ENCODE measurements at places on chromosomes 13 and 19.

DNA sequence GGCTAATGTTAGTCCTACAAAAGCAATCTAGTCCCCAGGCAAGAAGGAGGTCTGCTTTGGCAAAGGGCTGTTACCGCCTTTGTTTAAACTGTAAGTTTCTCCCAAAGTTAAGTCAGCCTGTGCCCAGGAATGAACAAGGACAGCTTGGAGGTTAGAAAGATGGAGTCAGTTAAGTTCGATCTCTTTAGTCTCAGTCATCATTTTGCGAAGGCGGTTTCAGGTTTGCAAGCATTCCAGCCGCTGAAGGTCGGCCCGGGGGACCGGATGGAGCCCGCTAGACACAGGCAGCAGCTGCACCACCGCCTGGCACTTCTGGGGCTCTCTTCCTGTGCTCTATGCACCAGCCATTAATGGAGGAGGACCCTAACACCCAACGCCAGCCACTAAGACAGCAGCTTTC lies 91.3 kb downstream of the STK24 start:
- DNase-seq: no peak

DNA sequence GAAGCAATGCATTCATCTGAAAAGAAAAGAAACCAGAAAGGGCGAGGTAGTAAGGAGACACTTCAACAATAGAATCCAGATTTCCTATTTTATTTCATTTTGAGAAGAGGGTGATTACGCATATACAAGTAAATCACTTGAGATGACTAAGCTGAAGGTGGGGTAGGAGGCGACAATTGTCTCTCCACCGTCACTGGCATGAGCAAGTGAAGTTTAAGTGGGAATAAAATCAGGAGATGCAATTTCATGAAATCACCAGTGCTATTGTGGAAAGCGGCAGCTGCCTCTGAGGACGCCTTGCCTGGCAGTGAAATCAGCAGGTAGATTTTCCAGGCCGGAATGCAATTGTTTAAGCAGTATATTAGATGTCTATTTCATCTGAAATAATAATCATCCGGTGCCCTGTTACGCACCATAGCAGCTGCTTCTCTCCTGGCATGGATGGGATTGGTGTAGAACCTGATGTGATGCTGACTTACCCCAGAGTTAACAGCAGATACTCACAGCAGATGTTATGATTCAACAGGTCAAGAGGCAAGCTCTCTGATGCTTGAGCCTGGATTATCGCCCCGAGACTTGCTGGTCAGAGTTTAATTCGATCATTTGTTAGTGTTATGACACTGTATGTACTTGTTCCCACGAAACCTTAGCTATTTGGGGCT lies 64.3 kb downstream of the RASL11A start:
- no peak for DNase-seq

DNA sequence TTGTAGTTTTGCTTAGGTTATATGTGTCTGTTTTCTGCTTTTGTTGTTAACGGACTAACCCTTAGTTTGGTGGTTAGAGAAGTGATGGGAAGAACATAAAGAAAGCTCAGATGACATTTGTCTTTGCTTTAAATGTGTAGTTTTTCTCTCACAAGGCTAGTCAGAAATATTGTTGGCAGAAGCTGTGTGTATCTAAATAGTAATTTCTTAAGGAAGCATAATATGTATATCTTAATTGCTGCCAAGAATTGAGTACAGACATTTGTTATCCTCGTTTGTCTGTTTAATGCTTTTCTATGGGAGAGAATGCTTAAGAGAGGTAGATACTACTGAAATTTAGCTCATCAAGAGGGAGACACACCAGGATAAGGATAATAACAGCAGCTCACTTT lies 2.7 kb downstream of the RGCC start:
- DNase-seq: no peak

DNA sequence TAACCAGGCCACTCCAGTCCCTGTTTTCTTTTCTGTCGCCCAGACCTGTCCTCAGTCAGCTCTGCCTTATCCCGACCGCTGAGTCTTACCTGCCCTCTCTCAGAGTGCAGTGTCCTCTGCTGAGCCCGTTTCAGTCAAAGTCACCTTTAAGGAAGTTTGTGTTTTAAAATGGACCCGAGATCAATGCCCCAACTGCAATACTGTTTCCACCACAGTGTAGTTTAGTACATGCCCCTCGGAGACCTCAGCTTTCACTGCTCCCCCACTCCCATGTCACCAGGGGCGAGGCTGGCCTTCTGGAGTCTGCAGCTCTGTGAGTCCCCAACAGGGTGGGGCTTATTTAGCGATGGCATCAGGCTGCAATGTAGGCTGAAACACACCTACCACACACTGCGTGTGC lies 248.4 kb upstream of the TSHZ3 start:
- no peak for DNase-seq

- no peak for DNase-seq
Measured at GRCh38 chr13:65414187-65414586, 1815.9 kb downstream of the PCDH9 start.

- DNase-seq: no peak
Measured at GRCh38 chr19:35727956-35728706, 10.3 kb downstream of the KMT2B start.

DNA sequence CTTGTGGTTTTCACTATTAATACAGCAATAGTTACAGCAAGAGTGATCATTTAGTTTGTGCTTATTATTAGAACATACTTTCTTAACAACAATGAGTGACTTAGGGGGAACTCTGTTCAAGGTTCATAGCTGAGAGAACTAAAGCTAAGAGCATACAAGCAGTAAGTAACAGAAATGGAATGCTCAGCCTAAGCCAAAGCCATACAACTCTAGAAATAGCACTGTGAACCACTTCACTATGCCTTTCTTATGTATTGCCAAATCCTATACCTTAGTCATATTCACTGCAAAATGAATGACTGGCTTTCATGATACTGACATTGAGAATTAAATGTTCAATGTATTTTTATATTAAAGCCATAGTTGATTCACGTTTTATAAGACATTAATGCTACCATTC lies 599.7 kb upstream of the SLITRK1 start:
- peak; percentile 1 for DNase-seq

- no peak for DNase-seq
Measured at GRCh38 chr19:58392945-58393724, 2.3 kb upstream of the RNF225 start.

GRCh38 chr19:1284293-1284978 lies 1.2 kb upstream of the EFNA2 start:
- no peak for DNase-seq

GRCh38 chr13:26628706-26629105 lies 71.2 kb downstream of the WASF3 start:
- no peak for DNase-seq

- DNase-seq: no peak
Measured at GRCh38 chr19:40960062-40960685, 30.9 kb upstream of the CYP2B6 start.

DNA sequence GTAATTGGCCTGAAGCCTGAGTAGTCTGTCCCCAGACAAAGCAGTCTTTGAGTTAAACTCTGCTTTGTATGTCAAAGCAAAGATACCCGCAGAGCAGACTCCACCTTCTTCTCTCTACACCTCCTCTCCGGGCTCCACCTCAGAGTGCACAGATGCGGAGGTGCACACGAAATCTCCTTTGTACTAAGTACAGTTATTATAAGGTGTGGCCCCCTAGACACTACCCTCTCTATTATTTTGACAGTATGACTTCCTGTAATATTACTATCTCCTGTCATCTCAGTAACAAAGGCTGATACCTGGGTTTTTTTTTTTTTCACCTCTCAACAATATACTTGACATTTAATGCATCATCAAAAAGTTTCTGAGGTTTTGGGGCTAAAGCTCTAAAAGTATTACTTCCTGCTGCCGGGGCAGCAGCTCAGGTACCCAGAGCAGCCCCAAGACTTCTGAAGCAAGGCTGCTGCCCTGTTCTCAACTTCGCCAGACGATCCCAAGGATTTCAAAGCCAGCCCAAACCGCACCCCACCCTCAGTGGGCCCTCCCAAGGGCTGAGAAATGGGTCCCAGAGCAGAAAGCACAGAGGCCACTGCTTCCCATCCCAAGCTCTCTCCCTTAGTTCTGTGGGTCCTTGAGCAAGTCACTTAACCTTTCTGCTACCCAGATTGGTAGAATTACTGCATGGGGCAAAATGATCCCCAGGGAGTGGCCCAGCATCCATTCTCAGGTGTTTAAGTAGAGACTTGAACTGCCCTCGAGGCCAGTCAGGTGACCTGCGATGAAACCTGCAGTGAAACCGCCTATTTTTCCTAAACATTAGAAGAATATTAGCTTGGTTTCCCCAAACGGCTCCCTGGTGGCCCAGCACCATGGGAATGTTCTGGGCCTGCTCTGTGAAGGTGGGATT lies 180.6 kb downstream of the FOXO1 start:
- no peak for DNase-seq

DNA sequence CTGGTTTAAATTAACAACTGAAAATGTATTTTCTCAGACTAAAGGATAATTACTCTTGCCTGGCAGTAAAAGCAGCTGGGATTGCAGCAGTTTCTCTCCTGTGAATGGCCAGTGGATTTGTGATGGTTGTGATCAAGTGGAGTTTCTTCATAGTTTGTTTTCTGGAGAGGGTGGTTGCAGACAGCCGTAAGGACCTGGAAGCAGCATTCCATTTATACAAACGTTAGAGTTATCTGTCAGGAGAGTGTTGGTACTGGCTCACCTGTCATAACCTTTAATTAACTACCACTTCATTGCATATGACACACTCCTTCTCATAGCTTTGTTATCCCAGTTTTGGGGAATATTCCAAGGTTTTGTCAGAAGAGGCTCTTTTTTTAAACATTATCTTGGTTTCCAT lies 258.4 kb upstream of the SLC10A2 start:
- DNase-seq: no peak

GRCh38 chr13:91882918-91883317 lies 484.5 kb downstream of the GPC5 start:
- DNase-seq: no peak

DNA sequence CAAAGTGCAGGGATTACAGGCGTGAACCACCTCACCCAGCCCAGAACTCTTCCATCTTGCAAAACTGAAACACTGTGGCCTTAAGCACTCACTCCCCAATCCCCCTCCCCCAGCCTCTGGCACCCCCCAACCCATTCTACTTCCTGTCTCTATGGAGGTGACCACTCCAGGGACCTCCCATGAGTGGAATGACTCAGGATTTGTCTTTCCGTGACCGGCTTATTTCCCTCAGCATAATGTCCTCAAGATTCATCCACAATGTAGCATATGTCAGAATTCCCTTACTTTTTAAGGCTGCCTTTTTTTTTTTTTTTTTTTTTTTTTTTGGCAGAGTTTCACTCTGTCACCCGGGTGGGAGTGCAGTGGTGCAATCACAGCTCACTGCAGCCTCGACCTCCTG lies 3.6 kb upstream of the F2RL3 start:
- DNase-seq: peak; percentile 57

DNA sequence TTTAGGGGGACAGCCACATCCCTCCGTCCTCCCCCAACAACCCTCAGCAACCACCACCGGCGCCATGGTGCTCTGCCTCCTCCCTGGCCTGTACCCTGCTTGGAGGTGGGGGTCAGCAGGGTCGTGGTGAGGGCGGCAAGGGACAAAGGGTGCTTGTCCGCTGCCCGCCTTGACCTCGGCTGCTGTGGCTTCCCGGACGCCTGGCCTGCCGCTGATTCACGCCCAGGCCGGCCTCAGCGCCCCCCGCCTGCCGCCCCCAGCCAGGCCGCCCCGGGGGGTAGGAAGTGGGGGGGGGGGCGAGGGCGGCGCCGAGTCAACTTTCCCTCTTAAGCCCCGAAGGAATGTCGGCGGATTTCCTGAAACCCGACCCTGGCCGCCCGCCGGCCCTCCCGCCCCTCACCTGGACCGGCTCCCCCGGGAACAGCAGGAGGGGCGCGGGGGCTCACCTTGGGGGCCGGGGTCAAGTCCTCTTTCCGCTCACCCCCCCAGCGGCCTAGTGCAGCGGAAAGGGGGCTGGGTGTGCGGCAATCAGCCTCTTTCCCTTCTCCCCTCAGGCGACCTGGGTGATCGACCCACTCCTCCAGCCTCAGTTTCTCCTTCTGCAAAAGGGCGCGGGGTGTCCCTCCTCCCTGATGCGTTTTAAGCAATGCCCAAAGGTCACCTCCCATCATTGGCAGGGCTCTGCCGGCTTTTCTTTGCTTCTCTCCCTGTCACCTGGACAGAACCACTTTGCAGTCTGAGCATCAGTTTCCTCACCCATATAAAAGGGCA lies 1.9 kb upstream of the TMEM59L start:
- DNase-seq: no peak

DNA sequence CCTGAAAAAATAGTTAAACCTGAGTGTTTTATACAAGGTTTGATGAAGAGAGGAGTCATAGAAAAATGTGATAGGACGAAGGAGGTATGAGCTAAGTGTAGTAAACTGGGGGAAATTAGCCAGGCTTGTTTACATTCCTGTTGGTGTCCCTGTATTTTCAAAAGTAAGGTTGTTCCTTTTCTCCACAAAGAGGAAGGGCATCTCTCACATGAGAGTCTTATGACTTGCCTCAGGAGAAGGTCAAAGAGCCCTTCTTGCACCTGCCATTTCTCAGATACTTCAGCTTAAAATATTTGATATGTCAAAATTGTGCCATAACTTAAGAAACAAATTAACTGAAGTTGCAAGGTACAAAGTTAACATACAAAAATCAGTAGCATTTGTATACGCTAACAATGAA lies 3.6 kb upstream of the N4BP2L2 start:
- no peak for DNase-seq

GRCh38 chr13:71865874-71866334 lies 1.1 kb downstream of the DACH1 start:
- DNase-seq: peak; percentile 1

DNA sequence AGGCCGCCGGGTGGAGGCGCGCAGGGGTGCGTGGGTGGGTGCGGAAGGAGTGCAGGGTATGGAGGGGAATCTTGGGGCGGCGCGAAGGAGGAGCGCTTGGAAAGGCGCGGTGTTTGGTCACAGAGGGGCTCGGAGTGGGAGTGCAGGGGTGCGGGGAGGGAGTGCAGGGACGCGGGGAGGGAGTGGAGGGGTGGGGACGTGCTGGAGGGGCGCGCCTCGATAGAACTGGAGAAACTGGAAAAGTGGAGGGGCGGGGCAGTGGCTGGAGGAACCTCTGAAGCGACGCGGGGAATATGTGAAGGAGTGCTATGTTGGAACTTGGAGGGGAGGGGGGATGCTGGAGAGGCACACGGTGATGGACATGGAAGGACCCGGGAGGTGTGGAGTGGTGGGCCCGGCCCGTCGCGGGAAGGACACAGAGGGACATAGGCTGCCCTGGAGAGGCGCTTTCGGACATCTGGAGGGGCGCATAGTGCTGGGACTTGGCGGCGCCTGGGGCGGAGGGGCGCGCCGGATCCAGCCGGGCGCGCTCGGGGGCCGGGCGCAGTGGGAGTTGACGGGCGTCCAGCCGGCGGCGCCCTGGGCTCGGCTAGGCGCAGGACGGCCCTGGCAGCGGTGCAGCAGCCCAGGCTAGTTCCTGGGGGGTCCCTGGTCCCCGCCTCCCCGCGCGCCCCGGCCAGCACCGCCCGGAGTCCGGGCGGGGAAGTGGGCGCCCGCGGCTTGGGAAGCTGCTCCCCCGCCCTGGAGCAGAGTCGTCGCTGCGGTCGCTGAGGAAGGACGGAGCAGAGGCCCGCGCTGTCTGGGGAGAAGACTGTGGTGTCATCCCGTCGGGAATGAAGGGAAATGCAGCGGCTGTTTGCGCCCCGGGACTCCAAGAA lies 20.8 kb upstream of the SGCG start:
- no peak for DNase-seq

- DNase-seq: no peak
Measured at GRCh38 chr13:99389520-99390304, 82.5 kb upstream of the GPR183 start.

- no peak for DNase-seq
Measured at GRCh38 chr13:38166116-38166515, 183.5 kb upstream of the UFM1 start.

GRCh38 chr19:39078436-39079200 lies 5.5 kb upstream of the ACP7 start:
- peak; percentile 82 for DNase-seq

Data from hepatic stellate cell (primary cell).